ENCODE measurements at places on chromosomes 5 and 9.

DNA sequence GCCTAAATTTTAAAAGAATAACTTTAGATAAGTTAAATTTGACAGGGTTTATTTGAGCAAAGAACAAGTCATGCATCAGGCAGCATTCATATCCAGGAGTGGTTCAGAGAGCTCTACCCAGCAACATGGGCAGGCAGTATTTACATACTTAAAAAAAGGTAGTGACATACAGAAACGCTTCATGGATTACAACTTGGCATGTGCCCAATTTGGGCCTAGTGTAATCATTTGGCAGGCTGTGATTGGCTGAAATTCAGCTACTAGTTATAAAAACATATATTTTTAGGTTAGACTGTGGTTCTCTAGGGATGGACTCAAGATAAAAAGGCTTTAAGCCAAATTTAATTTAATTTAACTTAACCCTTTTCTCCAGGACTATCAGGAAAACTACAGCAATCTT is 374.0 kb upstream of the ADAMTS16 start:
- DNase-seq = no peak

GRCh38 chr9:27408001-27408400 is 111.1 kb upstream of the EQTN start:
- DNase-seq = peak; percentile 60

DNA sequence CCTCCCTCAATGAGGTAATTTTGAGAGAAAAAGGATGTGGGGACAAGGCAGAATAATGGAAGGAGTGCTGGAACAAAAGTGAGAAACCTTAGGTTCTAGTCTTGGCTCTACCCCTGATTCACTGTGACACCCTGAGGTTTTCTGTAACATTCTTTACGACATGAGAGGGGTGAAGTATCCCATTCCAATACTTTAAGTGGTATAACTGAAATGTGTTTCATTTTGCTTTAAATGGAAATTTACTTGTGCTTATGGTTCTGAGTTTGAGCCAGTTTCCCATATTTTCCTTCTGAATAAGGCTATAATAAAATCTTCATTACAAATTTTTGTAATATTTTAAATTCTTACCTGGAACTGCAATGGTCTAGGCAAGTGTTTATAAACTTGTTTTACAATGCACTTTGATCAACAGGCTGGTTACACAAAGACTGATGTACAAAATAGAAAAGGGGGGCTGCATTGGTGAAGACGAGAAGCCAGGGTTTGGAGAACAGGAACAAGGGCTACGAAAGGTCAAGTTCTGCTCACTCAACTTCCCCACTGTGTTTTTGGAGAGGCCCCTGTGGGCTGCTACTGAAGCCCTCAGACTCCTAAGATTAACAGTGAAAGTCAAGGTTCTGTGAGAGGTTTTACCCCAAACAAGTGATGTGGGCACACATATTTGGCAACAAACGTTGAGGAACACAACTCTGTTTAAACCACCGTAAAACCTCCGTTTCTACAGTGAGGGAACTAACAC is 171.9 kb upstream of the ELL2 start:
- DNase-seq = peak; percentile 65

- DNase-seq = no peak
These were observed 53.0 kb downstream of the GADD45G start for GRCh38 chr9:89657765-89658164.

DNA sequence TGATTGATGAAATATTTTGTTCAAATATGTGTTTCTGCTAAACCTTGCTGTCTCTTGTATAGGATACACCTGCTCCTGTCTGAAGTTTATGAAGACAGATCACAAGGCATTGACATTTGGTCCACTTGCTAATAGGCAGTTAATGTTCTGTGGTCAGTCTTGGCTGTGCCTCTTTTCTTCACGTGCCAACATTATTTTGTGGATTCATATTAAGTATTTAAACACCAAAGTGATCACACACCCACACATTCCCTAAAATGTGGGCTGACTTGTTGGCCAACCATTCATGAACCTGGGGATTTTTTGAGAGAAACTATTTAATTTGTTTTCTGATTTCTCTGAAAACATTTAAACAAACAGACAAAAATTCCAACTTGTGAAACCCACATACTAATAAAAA is 33.7 kb downstream of the ZNF462 start:
- DNase-seq = no peak

DNA sequence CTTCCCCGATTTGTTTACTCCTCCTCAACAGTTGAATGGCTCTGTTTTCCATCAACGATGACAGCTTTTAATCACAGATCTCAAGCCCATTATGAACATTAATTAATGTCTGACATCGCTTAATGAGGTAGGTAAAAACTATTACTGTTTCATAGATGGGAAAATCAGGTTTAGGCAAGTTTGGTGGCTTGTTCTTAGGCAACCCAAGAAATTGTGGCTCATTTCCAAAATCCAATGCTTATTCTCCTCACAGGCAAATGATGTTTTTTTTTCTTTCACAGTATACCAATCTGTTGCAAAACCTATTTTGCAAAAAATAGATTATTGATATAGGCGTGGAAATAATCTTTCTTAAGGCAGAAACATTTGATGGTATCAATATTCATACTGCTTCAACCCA is 70.8 kb upstream of the CHD1 start:
- DNase-seq = no peak

All from fibroblast of skin of scalp (primary cell).